ENCODE measurements at places on chromosomes 11 and 22.

GRCh38 chr11:74694136-74694930 is 36.9 kb downstream of the CHRDL2 start:
- no peak for DNase-seq

GRCh38 chr11:665062-665703 is 28.1 kb downstream of the DRD4 start:
- no peak for DNase-seq

DNA sequence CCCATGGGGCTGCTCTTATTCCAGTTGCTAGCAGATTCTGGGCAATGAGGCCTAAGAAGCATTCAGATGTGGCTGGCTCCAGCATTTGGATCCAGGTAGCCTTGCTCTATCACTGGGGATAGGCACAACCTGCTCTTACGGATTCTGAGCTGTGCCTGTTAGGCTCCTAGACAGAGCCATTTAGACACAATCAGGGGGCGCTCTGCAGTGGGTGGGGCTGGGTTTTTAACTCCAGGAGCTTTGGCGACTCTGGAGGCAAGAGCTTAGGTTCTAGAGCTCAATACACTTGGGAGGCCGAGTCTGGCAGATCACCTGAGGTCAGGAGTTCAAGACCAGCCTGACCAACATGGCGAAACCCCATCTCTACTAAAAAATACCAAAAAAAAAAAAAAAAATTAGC is 32.0 kb downstream of the KCNC1 start:
- DNase-seq, result no peak

- peak; percentile 58 for DNase-seq
These were observed 8.7 kb downstream of the DRAP1 start for GRCh38 chr11:65927904-65928397.

GRCh38 chr11:87422566-87422965 is 384.8 kb downstream of the TMEM135 start:
- DNase-seq, result no peak

- peak; percentile 21 for DNase-seq
These were observed 4.0 kb upstream of the MCAM start for GRCh38 chr11:119320776-119321524.

GRCh38 chr22:23175817-23176644 is 4.3 kb upstream of the BCR start:
- DNase-seq, result no peak

DNA sequence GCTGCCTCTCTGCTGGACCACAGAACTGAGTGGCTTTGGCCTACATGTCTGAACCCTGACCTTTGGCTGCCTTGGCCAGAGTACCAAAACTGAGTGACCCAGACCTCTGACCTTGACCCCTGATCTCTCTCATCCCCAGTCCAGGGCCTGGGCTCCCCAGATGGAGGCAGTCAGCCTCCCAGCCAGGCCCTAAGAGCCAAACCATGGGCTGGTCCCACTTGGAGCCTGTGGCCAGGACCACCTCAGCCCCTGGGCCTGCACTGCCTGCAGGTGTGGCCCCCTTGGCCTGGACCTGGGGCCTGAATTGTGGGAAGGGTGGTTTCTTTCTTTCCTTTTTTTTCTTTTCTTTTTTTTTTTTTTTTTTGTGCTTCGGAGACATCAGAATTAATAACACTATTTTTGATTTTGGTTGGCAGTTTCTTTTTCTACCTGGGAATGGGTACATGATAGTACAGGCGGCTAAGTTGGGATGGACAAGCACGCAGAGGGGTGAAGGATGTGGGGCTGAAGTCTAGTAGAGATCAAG is 806 bp upstream of the SIPA1 start:
- no peak for DNase-seq

- no peak for DNase-seq
These were observed 20.6 kb upstream of the CHST1 start for GRCh38 chr11:45685964-45686537.

DNA sequence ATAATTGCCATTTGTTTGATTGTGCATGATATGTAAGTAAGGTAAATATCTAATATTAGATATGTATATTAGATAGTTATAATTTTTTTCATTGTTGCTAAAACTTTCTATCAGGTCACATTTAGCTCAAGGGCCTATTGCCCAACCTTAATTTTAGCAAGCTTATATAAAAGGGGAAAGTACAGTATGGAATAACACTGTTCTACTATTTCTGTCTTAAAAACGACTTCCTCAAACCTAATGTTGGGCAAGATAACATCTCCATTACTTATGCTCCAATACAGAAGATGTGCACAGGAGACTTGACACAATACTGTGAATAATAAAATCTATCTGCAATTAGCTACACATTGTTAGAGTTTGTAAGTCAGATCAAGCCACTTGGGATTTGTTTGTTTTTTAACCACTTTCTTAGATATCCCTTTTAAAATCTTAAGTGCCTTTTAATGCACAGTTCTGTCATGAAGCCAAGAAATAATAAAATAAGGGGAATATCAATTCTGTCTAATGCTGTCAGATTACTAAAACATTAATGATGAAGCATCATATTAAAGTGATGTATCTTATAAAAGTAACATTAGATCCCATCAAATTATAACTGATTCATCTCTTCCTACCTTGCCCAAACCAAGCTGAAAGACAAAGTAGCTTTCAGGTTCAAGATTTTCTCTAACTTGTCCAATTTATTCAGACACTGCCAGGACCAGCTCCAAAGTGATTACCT is 98.1 kb downstream of the SIK3 start:
- DNase-seq, result no peak

- DNase-seq, result no peak
These were observed 2.2 kb upstream of the SYT13 start for GRCh38 chr11:45288339-45288738.

DNA sequence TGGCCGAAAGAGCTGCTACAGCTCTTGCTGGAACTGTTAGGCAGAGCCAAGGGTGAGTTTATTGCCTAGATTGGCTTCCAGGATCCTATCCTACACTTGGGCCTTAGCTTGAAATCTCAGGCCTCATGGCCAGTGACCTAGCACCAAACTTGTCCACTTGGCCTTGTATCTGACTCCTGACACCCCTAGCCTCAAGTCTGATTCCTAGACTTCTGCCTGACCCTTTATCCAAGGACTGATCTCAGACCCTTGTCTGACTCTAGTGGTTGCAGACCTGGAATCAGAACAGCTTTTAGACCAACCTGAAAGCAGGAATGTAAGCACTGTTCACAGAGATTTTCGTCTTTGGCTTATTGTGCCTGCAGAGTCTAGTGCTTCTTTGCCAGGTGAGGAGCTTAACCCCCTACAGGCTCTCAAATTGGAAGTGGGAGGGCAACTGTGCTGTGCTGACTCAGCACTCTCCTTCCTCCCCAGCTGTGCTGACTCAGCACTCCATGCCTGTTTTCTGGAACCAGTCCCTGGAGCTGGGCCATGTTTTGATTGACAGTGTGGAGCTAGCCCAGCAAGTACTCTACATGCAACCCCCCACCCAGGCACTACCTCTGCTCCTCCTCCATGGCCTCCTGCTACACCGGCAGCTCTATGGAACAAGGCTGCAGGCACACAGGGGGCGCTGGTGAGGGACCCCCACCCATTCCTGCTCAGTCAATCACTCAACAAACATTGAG is 35.1 kb downstream of the RRP8 start:
- DNase-seq, result no peak

DNA sequence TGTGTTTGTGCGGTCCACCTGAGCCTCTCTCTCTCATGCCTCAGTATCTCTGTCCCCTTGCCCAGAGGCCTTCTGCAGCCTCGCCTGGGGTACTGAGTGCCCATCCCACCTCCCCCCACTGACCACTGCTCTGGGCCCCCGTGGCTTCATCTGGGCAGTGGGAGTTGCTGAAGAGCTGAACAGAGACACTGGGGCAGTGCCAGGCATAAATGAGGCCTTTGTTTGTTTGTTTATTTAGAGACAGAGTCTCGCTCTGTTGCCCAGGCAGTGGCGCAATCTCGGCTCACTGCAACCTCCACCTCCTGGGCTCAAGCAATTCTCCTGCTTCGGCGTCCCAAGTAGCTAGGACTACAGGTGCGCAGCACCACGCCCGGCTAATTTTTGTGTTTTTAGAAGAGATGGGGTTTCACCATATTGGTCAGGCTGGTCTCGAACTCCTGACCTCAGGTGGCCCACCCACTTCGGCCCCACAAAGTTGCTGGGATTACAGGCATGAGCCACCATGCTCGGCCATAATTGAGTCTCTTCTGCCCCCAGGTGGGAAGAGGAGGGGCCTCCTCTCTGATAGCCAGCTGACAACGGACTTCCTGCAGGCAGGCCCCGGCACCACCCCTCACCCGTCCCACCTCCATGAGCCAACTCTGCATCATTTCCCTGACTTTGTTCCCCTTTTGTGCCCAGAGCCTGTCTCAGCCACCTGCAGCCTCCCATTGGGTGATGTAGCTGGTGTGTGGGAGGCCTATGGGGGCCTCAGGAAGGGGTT is 9.3 kb downstream of the CRYBB3 start:
- DNase-seq, result no peak

GRCh38 chr11:93766504-93766903 is 17.6 kb upstream of the MED17 start:
- no peak for DNase-seq

- no peak for DNase-seq
These were observed 56.9 kb downstream of the MICAL2 start for GRCh38 chr11:12167061-12168000.

- no peak for DNase-seq
These were observed 1.4 kb downstream of the FAM111A start for GRCh38 chr11:59144096-59144495.

DNA sequence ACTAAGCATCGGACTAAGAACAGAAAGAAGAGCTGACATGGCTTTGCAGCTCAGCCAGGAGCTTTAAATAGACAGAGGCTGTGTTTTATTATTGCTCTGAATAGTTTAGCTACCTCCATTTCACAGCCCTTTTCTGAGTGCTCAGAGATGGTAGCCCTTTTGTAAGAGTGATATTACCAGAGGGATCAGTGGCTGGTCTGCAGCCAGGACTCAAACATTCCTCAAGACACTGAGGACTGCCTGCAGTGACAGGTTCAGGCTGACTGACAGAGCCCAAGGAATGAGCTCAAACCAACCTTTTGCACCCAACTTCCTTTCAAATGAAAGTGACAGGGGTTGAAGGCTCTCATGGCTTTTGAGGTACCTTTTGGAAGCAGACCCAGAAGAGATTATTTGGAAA is 189.0 kb downstream of the DDX10 start:
- no peak for DNase-seq

DNA sequence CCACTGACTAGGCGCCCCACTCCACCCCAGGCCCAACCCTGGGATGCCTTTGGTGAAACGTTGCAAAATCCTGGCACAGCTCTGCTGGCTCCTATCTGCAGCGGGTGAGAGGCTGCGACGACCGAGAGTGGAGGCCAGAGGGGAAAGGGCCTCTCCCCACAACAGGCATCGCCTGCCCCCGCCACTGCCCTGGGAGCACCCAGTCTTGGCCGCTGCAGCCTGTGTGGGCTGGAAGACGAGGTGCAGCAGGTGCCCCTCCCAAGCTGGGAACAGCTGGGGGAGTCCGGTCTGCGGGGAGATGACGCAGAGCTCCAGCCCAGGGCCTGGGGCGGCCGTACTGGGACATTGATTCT is 4.2 kb upstream of the PIM3 start:
- DNase-seq, result no peak

GRCh38 chr22:44648085-44648820 is 53.8 kb upstream of the PRR5 start:
- no peak for DNase-seq

DNA sequence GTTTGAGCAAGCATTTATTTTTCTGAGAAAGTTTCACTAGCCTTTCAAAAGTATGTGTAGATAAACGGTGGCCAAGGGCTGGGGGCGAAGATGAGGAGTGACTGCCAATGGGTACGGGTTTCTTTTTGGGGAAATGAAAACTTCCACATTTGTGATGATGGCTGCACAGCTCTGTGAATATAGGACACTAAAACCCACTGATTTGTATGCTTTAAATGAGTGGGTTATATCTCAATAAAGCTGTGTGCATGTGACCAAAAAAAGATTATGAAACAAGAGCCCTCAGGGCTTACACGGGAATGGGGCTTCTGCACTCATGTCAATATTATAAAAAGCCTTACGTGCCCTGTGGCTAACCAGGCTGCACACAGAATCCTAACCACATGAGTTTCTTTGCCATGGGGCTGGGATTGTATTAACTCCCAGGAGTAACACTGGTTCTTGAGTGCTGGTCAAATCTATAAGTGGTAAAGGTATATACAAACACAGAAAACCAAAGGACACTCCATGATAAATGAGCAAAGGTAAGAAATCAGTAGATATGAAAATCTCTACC is 31.3 kb downstream of the ABCC8 start:
- DNase-seq, result no peak

- no peak for DNase-seq
These were observed 23.1 kb upstream of the CD82 start for GRCh38 chr11:44542372-44542771.

DNA sequence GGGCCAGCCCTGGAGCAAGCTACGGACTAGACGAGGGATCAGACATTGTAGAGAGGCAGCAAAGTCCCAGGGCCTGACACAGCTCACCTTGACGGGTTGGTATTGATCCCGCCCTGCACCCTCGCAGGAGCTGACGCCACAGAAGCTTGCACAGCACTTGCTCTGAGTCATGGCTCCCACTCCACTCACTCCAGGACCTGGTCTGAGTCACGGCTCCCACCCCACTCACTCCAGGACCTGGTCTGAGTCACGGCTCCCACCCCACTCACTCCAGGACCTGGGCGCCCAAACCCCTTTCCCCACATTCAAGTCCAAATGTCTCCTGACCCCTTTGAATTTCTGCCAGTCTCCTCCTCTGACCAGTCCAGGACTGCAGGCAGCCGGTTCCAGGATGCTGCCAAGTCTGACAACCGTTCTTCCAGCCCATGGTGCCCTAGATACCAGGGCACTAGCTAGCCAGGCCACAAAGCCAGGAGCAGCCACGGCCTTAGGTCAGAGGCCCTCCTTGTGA is 6.0 kb upstream of the PNPLA5 start:
- DNase-seq, result no peak

- DNase-seq, result no peak
These were observed 23.9 kb upstream of the PANX2 start for GRCh38 chr22:50146439-50147238.

- DNase-seq, result no peak
These were observed 49.0 kb upstream of the PPP6R3 start for GRCh38 chr11:68411501-68411991.

DNA sequence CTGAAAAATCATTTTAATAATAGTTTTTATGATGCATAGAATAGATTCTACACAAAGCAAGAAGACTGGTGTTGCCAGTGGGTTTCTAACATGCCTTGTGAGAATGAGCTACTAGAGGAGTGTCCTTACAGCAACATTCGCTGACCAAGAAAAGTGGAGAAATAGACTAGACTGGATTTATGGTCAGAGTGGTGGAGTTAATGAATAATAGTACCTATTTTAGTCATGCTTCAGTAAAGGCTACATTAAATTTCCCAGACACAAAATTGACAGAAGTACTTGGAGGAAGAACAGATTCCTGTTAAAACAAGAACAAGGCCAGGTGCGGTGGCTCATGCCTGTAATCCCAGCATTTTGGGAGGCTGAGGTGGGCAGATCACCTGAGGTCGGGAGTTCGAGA is 539.2 kb downstream of the ETS1 start:
- no peak for DNase-seq

All from activated T-helper 1 cell treated with anti-CD3 and anti-CD28 coated beads, Interleukin-2, amount 50 U/mL, for 16 hours (primary cell).